ENCODE measurements at places on chromosomes 5 and 9.

GRCh38 chr9:118028225-118028624 is 324.0 kb downstream of the TLR4 start:
- H3K4me1 ChIP-seq, result no peaks in the 10 kb centered on the region
- no peak overlapping the region for H3K27ac ChIP-seq
- H3K4me3 ChIP-seq, result no peak overlapping the region
- DNase-seq, result no peak
- no peaks in the 10 kb centered on the region for H3K27me3 ChIP-seq

DNA sequence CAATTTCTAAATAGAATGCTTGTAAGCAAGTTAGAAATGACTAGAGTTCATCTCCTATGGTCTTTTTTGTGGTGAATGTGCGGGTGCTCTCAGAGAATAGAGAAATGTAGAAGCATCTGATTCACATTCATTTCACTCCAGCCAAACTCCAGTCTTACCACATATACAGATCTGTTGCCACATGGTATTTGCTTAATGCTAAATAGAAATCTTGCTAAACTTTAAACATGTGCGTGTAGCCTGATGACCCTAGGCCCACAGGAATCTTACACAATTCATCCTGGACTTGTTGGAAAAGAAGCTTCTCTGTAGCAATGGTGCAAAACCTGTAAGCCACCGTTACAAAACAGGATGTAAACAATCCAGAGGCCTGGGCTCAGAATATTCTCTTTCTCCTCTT is 135.2 kb downstream of the PCSK1 start:
- no peaks in the 10 kb centered on the region for H3K36me3 ChIP-seq
- DNase-seq, result no peak
- no peak overlapping the region for H3K27ac ChIP-seq
- H3K27me3 ChIP-seq, result peaks cover 2% of the 10 kb centered on the region
- no peak overlapping the region for H3K4me3 ChIP-seq

DNA sequence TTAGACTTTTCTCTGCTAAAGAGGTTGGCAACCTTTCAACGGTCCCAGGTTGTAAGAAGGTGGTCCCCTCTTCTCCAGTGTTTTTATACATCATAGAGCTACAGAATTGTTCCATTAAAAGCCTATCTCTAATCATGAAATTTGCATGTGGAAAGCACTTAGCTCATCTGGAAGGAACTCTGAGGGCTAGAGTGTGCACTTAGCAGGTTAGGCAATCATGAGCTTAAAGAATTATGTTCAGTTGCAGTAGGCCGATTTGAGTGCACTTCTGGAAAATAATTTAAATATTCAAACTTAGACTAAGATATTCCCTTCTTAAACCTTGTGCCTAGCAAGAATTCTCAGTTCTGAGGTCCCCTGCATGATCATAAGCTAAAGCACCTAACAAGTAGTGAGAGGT is 468.7 kb downstream of the SPATA31D1 start:
- no peak for DNase-seq
- H3K36me3 ChIP-seq, result no peaks in the 10 kb centered on the region
- H3K4me3 ChIP-seq, result no peak overlapping the region
- no peak overlapping the region for H3K27ac ChIP-seq
- H3K27me3 ChIP-seq, result no peaks in the 10 kb centered on the region

DNA sequence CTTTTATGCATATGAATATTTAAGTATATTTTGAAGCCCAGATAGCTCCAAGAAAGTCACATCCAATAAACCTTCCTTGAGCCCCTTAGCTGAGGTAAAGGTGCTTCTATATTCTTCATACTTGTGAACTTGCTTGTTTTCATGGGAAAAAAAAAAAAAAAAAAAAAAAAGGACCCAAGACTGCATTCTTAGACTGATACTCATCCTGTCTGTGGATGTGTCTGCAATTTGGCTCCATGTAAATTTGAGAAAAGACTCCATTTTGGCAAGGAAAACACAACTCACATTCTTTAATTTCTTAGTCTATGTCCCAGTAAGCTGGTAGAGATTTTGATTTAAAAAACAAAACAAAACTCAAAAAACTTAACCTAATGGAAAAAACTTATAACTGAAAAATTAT is 238.3 kb downstream of the FBXL17 start:
- H3K27me3 ChIP-seq, result no peaks in the 10 kb centered on the region
- no peak for DNase-seq
- H3K4me3 ChIP-seq, result no peak overlapping the region
- no peak overlapping the region for H3K27ac ChIP-seq
- peaks cover 4% of the 10 kb centered on the region for H3K4me1 ChIP-seq

- no peak for DNase-seq
- H3K27ac ChIP-seq, result no peak overlapping the region
- H3K27me3 ChIP-seq, result peaks cover 52% of the 10 kb centered on the region
- no peaks in the 10 kb centered on the region for H3K4me1 ChIP-seq
- H3K4me3 ChIP-seq, result no peak overlapping the region
These were observed 73.7 kb downstream of the MAP1B start for GRCh38 chr5:72180925-72181324.
